ENCODE measurements at places on chromosomes 3 and 15. TPM values are rescaled to one million over a fixed set of nuclear protein-coding genes. Genes with fewer than 3 reads are reported as not detected.

The SLC38A3 gene
- 8.7 TPM for total RNA-seq

The CDV3 gene
- 145 TPM for total RNA-seq

The SLC22A14 gene
- 0.17 TPM for total RNA-seq

The CASR gene
- not detected for total RNA-seq

The ARHGEF26 gene
- 5.0 TPM for total RNA-seq

All from right cardiac atrium (tissue), 5 donors.